Trophoblast cell (in vitro differentiated cells and primary cell): ENCODE measurements at places on chromosomes 7 and 10.

- DNase-seq, result no peak
Observed at GRCh38 chr10:69739634-69740033, 62.1 kb upstream of the COL13A1 start.

DNA sequence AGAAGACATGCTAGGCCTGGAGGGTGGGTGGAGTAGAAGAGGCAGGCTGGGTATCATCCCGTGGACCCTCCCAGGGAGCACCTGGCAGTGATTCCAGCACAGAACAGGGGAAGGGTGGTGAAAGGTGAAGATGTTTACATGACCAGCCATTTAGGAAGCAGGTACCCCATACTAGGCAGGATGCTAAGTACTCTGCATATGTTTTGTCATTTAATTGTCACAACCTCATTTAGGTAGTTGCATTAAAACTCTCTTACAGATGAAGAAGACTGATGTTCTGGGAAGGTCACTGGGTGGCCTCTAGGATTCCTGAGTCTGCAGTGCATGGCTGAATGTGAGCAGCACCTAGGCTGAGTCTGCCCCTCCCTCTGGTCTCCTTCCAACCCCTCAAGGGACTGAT is 15.2 kb downstream of the ITPRIP start:
- no peak for DNase-seq

GRCh38 chr7:128937271-128937646 is 468 bp upstream of the IRF5 start:
- DNase-seq, result no peak

DNA sequence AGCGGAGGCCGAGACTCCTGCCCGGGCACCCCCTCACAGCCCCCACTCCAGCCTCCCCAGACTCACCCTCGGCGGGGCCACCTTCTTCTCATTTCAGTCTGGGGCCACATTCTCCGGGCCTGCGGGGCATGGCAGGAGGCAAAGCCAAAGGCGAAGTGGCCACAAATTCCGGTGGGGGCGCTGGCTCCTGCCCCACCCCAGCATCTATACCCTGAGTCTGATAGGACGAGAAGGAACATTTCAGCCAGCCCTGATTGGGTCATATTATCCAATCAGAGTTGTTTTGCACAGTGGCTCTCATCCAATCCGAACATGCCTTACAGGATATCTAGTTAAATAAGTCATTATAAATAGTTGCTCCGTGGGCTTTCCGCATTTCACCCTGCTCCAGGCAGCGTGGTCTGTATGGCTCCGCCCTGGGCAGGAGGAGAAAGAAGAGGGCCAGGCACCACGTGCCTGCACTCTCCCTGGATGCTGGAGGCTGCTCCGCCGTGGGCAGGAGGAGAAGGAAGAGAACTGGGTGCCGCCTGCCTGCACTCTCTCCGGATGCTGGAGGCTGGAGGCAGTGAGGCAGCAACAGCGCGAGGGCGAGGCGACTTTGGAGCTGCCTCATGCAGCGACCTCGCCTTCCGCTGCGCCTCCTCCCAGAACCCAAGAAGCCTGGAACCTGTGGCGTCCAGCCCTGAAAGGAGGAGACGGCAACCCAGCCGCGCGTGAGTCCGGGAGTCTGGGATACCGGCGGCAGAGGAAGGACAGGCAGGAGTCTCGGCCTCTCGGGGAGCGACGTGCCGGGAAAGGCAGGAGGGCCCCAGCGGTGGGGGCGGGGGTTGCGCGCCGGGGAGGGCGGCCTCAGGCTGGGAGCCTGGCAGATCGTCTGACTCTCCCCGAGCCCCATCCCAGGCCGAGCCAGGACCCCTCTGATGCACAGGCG is 162.9 kb downstream of the ZNF33B start:
- DNase-seq, result peak; percentile 37

DNA sequence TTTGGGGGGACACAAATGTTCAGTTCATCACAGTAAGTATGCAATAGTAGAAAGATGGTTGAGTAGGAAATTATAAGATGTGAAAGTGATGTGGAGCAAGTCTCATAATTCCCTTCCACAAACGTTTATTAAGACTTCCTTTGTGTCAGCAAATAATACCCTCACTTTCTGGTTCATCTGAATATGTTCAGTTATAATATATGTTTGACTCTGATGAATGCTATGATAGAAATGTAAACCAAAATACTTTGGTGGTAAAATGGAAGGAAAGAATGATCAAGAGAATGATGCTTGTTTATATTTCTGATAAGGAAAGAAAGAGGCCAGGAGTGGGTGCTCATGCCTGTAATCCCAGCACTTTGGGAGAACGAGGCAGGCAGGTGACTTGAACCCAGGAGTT is 111.7 kb upstream of the PLXDC2 start:
- no peak for DNase-seq

DNA sequence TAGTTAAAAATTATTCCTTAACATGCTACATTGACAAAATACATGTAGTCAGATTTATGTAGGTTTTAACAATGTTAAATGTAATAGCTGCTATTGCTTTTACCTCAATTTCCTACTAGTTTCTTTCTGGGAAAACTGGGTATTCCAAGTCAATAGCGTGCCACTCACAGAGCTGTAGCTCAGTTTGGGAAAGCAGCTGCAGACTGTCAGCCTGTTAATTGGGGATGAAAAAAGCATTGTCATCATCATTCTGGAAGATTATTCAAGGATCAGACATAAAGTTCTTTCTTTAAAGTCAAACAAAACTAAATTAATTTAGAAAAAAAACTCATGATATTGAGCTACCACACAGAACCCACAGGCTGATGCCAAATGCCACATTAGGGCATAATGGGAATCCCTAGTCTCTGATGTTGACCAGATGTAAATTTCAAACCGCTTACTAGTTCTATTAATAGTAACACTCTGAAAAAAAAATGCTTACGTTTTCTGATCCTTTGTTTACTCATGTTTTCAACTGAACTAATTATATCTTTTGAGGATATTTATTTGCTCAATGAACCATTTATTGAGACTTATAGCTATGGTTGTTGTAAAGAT is 19.6 kb upstream of the AGMO start:
- no peak for DNase-seq

GRCh38 chr10:114313866-114314265 is 74.8 kb downstream of the VWA2 start:
- no peak for DNase-seq

DNA sequence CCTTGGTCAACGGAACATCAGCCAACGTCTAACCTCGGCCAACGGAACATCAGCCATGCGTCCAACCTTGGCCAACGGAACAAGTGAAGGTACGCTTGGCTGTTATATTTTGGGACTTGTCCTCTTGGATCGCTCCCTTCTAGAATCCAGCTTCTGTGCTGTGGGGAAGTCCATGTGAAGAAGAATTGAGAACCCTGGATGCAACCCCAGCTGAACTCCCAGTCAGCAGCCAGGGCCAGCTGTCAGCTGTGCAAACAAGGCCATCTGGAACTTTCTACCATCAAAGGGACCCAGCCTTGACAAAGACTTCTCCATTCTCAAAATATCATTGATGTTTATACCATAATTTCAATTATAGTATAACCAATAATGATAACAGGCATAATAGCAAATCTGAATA is 43.3 kb upstream of the ITGA8 start:
- no peak for DNase-seq

DNA sequence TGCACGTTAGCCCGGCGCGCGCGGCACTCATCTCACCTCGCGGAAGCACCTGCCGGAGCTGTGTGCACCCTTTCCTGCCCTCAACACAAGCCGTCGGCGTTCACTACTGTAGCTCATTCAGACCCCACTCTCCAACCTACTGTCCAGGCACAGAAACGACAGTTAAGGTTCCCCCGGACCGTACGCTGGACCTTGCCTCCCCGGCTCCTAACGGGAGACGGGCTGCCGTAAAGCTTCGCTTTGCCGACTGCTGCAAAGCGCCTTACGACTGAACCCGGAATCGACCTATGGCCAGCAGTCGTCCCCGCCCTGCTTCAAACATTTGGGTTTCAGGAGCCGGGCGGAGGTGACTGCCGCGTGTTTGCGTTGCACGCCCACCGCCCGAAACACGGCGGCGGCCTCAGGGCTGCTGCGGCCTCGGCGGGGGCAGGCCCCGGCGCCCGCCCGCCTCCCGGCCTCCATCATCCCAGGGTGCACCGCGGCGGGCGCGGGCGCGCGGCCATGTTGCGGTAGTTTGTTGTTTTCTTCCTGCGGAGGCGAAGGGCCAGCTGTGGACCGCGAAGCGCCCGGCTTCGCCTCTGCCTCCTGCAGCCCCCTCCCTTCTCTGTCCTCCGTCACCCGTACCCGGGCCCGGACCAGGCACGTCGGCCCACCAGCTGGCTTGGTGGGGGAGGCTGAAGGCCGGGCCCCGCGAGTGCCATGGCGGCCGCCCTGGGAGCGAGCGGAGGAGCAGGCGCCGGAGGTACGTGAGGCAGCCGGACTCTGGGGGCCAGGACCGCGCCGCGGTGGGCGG is at the start of gene RBM33:
RBM33 (plus strand) TSS at position 484 of the 793 bp plus-strand sequence; CDS start at position 700, 216 bp downstream.
- peak; percentile 86 for DNase-seq

DNA sequence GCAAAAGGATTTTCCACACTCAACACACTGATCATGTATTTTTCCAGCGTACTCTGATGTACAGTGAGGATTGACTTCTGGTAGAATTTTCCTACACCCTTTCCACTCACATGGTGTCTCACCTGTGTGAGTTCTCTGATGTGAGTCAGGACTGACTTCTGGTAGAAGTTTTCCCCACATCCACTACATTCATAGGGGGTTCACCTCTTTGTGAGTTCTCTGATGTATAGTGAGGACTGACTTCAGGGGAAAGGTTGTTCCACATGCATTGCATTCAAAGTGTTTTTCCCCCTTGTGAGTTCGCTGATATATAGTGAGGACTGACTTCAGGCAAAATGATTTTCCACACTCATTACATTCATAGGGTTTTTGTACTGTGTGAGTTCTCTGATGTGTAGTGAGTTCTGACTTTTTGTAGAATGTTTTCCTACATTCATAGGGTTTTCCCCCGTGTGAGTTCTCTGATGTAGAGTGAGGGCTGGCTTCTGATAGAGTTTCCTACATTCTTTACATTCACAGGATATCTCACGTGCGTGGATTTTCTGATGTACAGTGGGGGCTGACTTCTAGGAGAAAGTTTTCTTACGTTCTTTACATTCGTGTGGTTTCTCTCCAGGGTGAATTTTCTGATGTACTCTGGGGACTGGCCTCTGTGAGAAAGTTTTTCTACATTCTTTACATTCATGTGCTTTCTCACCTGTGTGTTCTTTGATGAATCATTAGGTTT is 146.5 kb downstream of the GLRX3 start:
- no peak for DNase-seq

DNA sequence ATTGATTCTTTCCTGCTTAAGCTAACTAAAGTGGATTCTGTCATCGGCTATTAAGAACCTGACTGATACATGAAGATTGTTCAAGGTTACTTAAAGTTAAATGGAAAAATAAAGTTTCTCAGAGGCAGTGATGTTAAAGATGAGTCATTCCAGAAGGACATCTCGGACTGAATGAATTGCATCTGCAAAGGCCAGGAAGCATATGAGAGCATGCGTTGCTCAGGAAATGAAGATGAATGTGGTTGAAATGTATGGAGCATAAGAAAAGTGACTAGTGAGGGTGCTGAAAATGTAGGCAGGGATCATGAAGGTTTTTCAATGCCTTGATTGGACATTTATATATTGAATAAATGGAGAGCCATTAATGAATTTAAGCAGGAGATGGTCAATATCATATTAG is 133.9 kb upstream of the GHITM start:
- DNase-seq, result no peak

GRCh38 chr7:158431941-158432347 is 155.7 kb downstream of the PTPRN2 start:
- DNase-seq, result no peak

- DNase-seq, result no peak
Observed at GRCh38 chr7:126040114-126041045, 1110.8 kb upstream of the POT1 start.

- DNase-seq, result no peak
Observed at GRCh38 chr10:37789590-37789989, 67.8 kb downstream of the ZNF248 start.

- no peak for DNase-seq
Observed at GRCh38 chr10:83592337-83592935, 546.9 kb upstream of the GHITM start.

- DNase-seq, result no peak
Observed at GRCh38 chr10:7388602-7389001, 22.2 kb downstream of the SFMBT2 start.

DNA sequence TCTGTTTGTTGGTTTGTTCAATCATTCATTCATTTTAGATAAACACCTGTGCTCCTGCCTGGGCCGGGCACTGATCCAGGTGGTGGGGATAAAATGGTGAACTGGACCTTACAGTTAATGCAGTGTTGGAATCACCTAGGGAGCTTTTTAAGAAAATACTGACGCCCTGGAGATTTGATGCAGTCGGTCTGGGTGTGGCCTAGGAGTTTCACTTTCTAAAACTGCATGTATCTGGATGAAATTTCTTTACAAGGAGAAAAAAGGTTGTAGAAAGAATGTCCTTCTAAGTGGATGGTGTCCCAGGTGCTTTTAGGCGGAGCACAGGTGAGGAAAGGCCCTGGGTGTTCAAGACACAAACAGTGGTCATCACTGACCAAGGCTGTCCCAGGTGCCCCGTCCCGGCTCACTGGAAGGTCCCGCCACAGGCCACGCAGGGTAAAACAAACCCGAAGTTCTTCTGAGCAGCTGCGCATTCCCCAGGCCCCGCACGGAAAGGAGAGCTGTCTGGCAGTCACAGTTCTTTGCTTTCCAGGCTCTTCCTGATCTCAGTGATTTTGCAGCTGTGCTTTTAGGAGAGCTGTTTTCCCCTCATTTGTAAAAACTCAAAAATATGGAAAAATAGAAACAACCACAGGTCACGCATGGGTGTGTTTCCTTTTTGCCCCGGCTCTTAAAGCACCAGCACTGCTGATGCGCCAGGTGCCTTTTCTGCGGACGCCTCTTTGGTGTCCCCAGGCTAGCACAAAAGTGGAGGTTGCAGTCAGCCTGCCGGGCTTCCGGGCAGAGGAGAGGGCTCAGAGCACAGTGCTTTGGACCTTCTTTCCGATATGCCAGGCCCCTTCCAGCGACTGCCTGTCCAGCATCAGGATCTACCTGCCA is 161.9 kb downstream of the GRK5 start:
- DNase-seq, result peak; percentile 42

DNA sequence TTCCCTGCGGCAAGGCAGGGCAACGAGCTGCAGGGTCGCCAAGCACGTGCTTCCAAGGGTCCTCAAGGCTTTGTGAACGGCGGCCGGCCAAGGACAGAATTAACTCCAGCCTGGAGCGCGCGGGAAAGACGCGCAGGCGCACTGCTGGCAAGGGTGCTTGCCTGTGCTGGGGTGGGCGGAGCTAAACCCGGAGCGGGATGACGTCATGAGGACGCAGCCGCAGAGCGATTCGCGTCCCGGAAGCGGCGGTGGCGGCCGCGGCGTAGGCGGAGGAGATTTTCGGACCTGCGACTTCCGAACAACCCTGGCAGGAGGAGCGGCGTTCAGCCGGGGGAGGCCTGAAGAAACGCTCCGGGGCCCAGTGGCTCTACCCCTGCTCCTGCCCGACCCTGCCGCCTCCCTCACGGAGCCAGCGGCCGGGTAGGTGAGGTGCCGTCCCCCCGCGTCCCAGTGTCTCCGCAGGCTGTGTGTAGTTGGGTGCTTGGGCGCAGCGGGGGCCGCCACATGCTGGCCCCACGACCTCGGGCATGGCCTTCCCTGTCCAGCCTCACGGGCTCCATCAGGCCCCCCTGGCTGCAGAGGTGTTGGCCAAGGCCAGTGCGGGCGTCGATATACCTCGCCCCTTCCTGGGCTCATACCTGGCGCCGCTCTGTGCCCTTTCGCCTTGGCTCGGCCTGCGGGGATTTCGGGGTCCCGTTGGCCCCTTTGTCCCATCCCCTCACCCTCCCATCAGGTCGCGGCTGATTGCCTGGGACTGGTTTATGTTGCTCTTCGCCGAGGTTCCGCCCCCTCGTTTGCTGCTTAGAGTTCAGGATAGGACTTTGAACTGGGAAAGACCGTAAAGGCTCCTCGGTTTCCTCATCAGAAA is at the start of gene ZFYVE27:
ZFYVE27 (plus strand) TSS at position 227 of the 868 bp plus-strand sequence. CDS start 1,350 bp downstream, outside the sequence.
- peak; percentile 99 for DNase-seq
